Activated CD4-positive, alpha-beta T cell treated with anti-CD3 and anti-CD28 coated beads, Interleukin-2, amount 50 U/mL, for 16 hours (primary cell): ENCODE measurements at places on chromosomes 2 and 18.

GRCh38 chr2:102803041-102803896, 41.4 kb downstream of the TMEM182 start:
- peak; percentile 9 for DNase-seq

- DNase-seq: no peak
Measured at GRCh38 chr2:217930761-217931563, 71.8 kb downstream of the TNS1 start.

DNA sequence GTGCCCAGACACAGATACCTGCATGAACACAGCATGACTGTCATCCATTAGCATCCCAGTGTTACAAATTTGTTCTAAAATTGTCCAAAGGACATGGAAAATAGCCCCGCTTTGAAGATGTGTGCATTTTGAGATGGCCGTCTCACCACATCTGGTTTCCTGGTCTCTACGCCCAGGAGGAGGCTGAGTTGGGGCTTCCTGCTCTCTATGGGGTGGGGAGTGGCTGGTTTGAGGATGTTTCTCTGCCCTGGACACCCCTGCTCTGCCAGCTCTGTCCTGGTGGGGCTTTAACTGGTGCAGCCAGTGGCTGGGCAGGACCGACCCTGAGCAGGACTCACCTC, 74.6 kb upstream of the SMAD7 start:
- no peak for DNase-seq

DNA sequence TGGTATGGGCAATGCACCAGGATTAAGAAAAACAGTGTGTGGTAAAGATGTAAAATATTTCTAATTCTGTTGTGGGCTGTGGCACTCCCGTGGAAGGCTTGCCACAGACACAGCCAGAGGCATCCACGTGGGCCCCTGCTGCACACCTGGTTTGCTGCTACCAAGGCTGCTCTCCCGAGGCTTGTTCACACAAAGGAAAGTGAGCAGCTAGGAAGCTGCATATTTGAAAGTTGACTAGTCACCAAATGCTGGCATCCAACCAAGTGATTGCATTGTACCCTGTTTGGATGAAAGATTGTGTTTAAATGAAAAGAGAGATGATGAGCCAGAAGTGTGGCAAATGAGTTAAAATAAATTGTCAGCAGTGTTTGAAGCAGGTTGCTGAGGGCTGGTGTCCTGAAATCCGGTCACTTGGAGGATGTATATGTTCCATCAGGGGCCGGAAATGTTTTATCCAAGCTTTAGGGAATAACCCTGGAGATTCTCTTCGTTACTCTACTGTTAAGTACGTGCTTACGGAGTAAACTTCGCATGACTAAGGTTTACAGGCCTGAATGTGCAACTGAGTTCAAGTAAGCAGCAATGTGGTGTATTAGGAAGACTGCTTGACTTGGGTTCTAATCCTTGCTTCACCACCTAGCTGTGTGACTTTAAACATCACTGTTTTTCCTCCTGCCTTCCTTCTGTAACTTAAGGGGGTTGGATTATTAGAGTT, 86.1 kb downstream of the MSH2 start:
- DNase-seq: no peak
